ENCODE measurements at places on chromosomes 3 and 15.

- no peak for DNase-seq
These were observed 3.4 kb upstream of the TAFA4 start for GRCh38 chr3:68935778-68936177.

DNA sequence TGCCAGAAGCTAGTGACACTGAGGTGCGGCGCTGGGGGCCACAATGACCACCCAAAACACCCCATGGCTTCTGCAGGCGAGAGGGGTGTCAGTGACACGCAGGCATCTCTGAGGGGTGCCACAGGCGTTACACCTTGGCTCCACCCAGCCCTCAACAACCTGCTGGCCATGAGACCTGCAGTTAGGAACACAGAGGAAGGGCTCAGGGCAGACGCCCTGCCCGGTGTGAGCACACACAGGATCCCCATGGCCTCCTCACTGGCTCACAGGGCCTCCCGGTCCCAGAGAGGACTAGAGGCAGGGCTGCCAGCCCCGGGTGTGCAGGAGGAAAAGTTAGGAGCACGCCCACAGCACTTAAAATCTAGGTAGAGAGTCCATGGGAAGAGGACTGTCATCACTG is 35.1 kb downstream of the CYFIP1 start:
- no peak for DNase-seq

- no peak for DNase-seq
These were observed 20.4 kb downstream of the IGF1R start for GRCh38 chr15:98668566-98669308.

GRCh38 chr3:139571711-139572110 is 32.2 kb upstream of the RBP1 start:
- no peak for DNase-seq

GRCh38 chr15:32864051-32864450 is 146.2 kb downstream of the GREM1 start:
- DNase-seq = no peak

- no peak for DNase-seq
These were observed 150.3 kb downstream of the AGBL1 start for GRCh38 chr15:86229936-86230335.

DNA sequence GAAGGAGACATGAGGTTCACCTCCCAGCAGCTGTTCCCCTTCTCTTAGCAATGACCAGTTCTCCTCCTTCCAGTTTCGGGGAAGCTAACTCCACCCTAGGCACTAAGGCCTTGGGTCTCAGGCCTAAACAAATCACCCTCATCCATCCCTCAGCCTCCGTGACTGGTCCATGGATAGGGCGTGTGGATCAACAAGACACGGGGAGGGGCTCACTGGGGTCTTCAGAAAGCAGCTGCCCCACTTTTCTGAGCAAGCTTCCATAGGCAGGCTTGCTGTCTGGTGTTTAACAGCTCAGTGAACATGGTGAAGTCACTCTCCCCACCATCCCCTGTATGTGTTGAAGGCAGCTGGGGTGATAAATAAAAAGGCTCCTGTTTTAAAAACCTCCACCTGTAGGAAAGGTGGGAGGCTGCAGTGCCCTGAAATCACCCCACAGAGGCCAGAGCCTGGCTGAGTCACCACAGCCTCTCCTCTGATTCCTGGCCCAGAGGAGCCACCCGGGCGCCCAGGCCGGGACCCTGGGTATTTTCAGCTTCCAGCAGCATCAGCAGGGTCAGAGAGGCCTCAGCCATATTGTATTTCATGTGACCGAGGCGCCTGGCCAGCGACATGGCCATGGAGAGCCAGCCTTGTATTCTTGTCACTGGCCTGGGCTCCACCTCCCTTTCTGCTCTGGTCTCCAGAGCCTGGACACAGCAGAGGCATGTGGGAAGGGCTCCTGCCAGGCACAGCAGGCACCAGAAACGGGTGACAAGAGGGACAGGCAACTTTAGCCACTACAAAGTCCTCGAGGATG is 60.3 kb upstream of the HERC1 start:
- DNase-seq = no peak

GRCh38 chr3:60854791-60855190 is 396.5 kb downstream of the FHIT start:
- DNase-seq = no peak

DNA sequence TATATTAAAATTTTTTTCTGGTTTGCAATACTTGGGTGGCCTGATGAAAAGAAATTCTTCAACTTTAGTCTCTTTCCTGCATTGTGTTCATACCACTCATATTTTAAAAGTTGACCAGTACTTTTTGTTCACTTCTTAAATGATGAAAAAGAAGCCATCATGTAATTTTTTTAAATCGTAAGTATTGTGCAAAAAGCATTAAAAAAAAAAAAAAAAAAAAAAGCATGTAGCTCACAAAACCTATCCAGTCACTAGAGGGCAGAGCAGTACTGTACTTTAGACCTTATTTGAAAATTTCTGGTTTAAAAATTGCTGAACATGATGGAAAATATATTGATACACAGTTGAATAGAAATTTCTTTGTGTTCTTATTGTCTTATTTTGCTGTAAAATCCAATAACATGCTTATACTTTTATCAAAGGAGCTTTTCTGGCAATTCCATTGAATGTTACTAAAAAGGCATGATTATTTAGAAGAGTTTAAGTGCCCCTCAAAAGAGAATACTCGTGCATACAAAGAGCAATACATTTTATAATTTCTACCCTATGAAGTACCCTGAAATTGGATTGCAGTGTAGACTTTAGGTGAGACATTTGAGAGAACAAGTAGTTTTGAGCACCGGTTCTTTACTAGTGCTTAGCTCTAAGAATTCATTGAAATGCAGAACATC is 137.7 kb downstream of the BBX start:
- DNase-seq = no peak

DNA sequence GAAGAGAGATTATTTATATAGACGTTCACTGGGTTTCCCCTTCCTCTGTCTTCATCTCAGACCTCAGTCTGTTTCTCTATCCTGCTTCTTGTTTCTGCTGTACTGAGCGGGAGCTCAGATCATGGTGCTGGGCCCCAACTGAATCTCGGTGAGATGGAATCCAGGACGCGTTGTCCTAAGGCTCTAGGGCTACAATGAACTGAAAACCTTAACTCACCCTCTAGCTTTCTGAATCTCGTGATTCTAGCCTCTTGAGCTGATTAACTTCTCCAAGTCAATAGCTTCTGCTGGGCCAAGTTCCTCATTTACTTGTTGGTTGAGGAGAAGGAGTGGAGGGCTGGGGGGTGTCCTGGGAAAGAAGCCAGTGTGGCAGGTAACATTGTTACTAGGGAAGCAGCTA is 32.7 kb upstream of the MAP3K13 start:
- no peak for DNase-seq

- DNase-seq = no peak
These were observed 18.7 kb downstream of the OCA2 start for GRCh38 chr15:28080386-28080785.

DNA sequence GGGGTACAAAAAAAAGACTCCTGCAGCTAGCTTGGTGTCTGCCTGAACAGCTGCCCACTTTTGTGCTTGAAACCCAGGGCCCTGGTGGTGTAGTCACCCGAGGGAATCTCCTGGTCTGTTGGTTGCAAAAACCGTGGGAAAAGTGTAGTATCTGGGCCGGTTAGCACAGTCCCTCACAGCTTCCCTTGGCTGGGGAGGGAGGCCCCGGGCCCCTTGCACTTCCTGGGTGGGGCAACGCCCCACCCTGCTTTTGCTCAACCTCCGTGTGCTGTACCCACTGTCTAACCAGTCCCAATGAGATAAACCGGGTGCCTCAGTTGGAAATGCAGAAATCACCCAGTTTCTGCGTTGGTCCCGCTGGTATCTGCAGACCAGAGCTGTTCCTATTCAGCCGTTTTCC is 211.7 kb upstream of the ZPLD1 start:
- no peak for DNase-seq

DNA sequence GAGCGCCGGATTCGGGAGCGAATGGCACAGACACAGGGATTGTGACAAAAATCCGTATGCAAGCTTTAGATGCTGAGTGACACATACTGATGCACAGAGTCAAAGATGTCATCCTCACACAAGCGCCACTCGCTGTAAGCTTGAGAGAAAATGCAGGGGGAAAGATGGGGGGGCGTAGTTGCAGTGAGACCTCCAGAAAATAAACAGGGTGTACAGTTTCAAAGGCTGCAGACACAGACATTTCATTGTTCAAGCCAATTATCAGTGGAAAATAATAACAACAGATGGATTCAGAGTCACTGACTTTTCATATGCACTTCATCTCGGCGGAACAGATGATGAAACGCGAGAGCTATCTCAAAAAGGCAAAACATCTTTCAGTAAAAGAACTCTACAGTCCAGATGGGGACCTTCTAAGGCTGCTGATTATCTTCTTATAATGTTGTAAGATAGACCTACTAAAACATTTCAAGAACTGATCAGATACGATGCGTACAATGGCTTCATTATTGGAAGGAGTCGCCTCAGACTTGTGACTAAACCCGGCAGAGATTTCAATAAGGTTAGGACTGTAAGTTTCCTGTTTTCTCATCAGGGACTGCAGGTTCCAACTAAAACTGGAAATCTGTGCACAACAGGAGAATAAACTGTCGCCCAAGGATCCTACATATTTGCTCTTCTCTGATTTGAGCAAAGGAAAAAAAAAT is 275.4 kb downstream of the FOXP1 start:
- no peak for DNase-seq

DNA sequence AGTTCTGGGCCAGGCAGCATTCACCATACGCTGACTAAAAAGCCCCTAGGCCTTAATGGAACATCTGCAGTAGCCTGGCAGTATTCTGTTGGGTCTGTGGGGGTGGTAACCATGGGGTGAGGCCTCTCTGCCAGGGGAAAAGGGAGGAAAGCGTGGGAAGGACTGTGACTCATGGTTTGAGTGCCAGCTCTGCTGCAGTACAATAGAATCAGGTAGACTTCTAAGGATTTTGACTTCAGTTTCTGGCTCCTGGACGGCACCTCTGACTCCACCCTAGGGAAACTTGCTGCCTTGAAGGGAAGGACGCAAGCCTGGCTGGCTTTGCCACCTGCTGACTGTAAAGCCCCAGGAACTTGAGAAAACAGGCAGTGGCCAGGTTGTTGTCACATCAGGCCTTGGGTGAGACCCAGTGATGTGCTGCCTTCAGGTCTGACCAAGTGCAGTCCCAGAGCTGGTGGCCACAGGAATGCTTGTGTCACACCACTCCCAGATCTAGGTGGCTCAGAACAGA is 148.6 kb downstream of the SUCNR1 start:
- peak; percentile 91 for DNase-seq

- DNase-seq = no peak
These were observed 260.2 kb downstream of the KLF13 start for GRCh38 chr15:31586841-31587240.

DNA sequence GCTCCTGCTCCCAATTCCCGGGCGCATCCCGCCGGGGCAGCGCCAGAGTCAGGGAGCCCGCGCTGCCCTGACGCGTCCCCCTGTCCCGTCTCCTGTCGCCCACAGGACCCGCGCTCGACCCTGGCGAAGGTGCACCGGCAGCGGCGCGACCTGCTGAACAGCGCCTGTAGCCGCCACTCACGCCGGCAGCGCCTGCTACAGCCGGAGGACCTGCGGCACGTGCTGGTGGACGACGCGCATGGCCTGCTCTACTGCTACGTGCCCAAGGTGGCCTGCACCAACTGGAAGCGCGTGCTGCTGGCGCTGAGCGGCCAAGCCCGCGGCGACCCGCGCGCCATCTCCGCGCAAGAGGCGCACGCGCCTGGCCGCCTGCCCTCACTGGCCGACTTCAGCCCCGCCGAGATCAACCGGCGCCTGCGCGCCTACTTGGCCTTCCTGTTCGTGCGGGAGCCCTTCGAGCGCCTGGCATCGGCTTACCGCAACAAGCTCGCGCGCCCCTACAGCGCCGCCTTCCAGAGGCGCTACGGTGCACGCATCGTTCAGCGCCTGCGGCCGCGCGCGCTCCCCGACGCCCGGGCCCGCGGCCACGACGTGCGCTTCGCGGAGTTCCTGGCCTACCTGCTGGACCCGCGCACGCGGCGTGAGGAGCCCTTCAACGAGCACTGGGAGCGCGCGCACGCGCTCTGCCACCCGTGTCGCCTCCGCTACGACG is 16.9 kb downstream of the C3orf22 start:
- DNase-seq = no peak

- DNase-seq = peak; percentile 8
These were observed 28.8 kb upstream of the RYK start for GRCh38 chr3:134279466-134279865.

GRCh38 chr15:71275098-71275497 is 159.8 kb downstream of the THSD4 start:
- DNase-seq = peak; percentile 83

GRCh38 chr3:140186421-140186920 is 251.5 kb downstream of the CLSTN2 start:
- peak; percentile 11 for DNase-seq

DNA sequence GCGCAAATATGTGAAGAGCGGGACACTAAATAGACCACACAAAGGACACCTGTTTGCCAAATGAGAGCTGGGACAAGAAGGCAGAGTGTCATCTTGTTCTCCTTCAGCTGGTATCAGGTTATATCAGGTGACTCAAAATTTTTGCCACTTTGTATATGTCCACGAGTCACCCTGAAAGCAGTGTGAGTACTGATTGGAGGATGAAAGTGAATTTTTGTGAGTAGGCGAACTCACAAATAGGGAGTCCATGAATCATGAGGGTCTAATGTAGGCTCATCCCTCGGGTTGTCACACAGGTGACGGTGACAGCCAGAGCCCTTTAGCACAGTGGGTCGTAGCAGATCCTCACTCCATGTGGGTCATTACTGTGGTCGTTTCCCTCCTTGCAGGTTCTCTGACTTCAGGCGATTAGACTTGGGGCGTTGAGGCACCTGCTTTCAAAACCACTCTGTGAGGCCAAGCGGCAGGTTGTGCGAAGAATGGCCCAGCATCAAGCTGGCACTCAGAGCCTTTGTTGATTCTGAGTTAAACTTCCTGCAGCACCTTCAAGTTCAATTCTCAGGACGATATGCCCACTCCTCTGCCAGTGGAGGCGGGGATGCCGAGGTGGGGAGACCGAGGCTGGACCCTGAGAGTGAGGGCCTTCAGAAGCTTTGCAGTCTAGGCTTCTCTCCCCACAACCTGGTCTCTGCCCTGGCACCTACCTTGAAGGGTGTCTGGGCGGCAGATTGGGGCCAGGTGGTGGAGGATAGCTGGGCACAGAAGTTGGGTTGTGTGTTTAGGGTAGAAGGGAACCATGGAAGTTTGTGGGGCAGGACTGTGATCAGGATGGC is 173.8 kb downstream of the SMAD6 start:
- no peak for DNase-seq

GRCh38 chr15:99413955-99414754 is 151.6 kb upstream of the MEF2A start:
- DNase-seq = no peak

DNA sequence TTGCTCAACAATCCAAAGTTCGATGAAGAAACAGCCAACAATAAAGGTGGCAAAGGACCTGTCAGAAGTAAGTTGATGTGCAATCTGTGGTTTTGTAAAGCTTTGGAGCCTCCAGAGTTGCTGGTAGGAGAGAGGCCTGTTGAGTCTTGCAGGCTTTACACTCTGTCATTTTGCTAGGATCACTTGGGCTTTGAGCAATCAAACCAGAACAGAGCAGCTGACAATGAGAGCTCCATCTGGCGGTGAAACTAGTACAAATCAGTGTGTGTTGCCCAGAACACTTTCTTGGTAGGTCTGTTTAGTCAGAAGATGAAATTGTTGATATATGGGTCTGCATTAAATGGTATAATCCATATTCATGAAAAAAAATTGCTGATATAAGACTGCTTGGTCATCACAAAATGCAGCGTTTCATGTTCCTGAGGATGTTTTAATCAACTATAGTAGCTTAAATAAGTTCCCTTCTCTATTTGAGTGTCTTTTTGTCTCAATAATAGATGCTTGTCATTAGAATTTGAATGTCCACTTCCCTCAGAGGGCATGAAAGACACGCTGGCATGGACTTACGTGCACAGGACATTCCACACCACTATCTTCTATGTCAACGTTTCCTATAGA is 25.7 kb downstream of the TMOD2 start:
- peak; percentile 70 for DNase-seq
